ENCODE measurements at places on chromosomes 13 and 19.

DNA sequence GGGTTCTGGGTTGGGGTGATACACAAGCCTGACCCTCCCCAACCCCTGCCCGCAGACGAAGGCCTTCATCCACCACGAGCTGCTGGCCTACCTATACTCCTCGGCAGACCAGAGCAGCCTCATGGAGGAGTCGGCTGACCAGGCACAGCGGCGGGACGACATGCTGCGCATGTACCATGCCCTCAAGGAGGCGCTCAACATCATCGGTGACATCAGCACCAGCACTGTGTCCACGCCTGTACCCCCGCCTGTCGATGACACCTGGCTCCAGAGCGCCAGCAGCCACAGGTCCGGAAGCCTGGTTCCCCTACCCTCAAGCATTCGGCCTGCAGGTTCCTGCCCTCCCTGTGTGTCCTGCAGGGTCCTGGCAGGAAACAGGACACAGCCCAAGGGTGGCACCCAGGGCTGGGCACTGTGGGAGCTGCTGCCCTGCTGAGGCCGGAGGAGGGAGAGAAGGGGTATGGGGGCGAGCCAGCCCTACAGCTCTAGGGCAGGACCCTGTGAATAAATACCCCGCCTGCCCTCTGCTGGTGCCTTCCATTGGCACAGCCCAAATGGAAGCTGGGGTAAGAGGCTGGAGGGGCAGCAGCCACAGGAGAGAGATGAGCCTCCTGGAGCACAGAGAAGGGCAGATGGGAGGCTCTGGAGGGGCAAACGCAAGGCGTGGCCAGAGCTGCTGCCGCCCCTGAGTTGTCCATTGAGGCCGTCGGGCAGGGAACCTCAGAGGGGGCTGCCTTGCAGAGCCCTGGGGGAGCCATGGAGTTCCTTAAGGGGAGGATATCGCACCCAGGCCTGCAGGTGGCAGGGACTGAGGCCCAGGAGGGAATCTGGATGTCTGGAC, 6.8 kb downstream of the TMED1 start:
- DNase-seq: no peak

DNA sequence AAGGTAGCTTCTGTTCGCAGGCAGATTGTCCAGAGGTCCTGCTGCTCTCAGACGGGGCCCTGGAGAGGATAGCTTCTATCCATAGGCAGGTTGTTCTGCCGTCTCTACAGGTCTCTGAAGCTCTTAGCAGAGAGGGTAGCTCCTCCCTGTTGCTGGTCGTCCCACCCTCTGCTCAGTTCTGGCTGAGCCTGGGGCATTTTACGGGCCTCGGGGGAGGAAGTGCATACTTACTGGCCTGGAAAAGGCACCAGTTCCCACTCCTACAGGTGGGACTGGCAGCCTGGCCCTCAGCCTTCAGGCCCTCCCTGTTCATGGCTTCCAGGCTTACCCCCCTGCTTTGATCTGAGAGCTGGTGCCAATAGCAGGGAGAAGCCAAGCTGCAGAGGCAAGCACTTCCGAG, 42.3 kb downstream of the USPL1 start:
- DNase-seq: no peak

DNA sequence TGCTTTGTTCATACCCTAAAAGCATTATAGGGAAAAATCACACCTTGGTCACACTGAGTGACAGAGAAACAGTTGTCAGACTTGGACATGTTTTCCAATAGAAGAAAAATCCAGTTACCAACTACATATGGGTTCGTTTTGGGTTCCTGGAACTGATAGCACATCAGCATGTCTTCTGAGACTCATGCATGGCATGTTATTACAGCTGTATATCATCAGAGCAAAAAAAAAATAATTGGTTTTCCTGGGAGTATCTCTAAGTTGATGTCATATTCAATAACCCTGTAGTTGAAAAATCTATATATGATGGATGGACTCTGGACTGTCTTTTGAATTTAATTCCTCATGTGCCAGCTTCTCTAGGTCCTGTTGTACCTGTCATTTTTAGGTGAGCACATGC, 211.6 kb downstream of the DNAJC15 start:
- DNase-seq: no peak

- DNase-seq: no peak
These were observed 6.7 kb upstream of the CCNP start for GRCh38 chr19:40232949-40233810.
